ENCODE measurements at places on chromosomes 7 and 10.
A peak's percentile ranks its signal among the peaks of the same experiment; 100 is the strongest.

DNA sequence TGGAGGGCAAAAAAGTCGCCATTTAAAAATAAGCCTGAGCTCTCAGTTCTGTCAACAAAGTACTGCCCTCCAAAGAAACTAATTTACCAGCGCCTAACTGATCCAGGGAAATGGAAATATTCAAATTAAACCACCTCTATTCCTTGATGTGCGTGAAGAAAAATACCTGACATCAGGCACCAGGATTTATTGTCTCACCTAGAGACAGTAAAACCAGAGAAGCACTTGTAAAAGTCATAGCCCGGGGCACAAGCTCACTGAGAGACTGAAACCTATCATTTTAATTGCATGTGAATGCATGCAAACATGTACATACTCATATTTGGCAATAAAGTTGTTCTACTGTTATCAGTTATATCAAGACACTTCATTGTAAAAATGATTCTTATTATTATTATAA lies 147.3 kb upstream of the VSTM2A start:
- H3K27ac ChIP-seq, result no peak overlapping the region
- DNase-seq, result no peak
- no peaks in the 10 kb centered on the region for H3K4me1 ChIP-seq
- no peaks in the 10 kb centered on the region for H3K27me3 ChIP-seq
- no peak overlapping the region for H3K4me3 ChIP-seq

GRCh38 chr7:140196361-140197217 lies 19.8 kb upstream of the KDM7A start:
- no peak overlapping the region for H3K27ac ChIP-seq
- no peaks in the 10 kb centered on the region for H3K27me3 ChIP-seq
- H3K4me1 ChIP-seq, result no peaks in the 10 kb centered on the region

GRCh38 chr7:91941450-91941849 lies 788 bp downstream of the AKAP9 start:
- H3K4me1 ChIP-seq, result peaks cover 30% of the 10 kb centered on the region
- peak overlapping the region; percentile 94 for H3K27ac ChIP-seq
- peak overlapping the region; percentile 70 for H3K4me3 ChIP-seq
- H3K27me3 ChIP-seq, result no peaks in the 10 kb centered on the region
- H3K36me3 ChIP-seq, result no peaks in the 10 kb centered on the region

GRCh38 chr10:123912871-123913270 lies 21.3 kb upstream of the CPXM2 start:
- H3K27me3 ChIP-seq, result no peaks in the 10 kb centered on the region
- no peak overlapping the region for H3K4me3 ChIP-seq
- no peaks in the 10 kb centered on the region for H3K36me3 ChIP-seq
- DNase-seq, result no peak

DNA sequence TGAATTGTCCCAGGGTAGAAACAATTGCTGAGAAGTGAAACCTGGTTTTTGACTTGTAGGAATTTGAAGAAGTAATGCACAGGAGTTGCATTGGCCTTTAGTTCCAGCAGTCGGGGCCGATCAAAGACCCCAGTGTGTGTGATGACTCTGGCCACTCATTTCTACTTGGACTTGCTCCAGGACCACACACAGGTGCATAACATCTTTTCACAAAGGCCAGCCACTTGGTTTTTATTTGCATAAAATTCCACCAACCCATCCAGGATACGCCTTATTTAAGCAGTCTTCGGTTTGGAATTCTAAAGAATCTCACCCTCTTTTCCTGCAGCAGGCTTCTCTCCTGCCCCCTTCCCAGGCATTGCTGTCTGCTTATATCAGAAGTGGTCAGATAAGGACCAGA lies 162.0 kb upstream of the HABP2 start:
- no peaks in the 10 kb centered on the region for H3K4me1 ChIP-seq
- no peaks in the 10 kb centered on the region for H3K27me3 ChIP-seq
- no peak overlapping the region for H3K27ac ChIP-seq

GRCh38 chr7:70694971-70695794 lies 436.8 kb upstream of the GALNT17 start:
- no peaks in the 10 kb centered on the region for H3K27me3 ChIP-seq
- H3K4me1 ChIP-seq, result peaks cover 31% of the 10 kb centered on the region
- peak overlapping the region; percentile 78 for H3K4me3 ChIP-seq
- no peaks in the 10 kb centered on the region for H3K36me3 ChIP-seq
- peak; percentile 39 for DNase-seq

DNA sequence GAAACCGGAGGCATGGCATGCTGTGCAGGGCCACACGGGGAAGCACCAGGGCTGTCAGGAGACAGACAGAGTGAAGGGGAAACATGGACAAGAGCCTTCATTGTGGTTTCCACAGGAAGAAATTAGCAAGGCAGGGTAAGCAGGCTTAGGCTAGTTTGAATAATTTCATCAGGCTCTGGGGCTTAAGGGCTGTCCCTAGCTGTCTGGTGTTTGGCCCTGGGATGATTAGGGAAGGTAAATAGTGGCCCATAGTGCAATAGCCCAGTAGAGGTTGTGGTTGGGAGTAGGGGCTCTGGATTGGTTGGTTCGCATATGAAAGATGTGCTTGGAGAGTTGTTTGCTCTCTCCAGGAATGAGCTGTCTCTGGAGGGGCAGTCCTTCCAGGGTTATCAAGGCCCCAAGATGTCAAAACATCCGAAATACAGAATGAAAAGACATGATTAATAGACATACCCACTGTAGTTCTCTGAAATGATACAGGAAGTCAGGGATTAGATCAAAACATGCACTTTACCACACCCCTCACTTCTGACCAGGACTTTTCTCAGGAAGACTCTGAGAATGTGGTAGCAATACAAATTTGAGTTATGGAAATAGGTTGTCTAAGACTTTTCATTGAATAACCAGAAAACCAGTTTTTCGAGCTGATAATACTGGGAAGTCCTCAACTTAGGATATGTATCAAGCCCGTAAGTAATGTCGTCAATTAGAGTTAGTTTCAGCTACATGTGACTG lies 224.9 kb upstream of the NFE2L3 start:
- H3K27me3 ChIP-seq, result no peaks in the 10 kb centered on the region
- no peaks in the 10 kb centered on the region for H3K4me1 ChIP-seq
- H3K4me3 ChIP-seq, result no peak overlapping the region
- no peaks in the 10 kb centered on the region for H3K36me3 ChIP-seq
- DNase-seq, result no peak
- H3K27ac ChIP-seq, result no peak overlapping the region

DNA sequence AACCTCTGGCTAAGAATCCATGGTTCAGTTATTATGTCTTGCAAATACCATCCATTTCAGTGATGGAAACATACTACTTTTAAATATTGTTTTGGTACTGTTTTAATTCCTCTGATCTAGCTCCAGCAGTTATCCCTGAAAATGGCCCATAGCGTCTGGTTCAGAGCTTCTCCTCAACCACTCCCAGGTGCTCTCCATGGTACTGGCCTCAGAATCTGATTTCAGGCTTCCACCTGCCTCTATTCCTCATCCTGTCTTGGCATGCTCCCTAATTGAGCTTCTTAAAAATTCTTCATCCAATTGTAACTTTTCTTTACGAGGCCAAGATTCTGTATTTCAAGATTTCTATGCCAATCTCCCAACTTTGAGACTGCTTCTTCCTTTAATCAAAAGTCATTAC lies 236.3 kb downstream of the HTR7 start:
- no peaks in the 10 kb centered on the region for H3K4me1 ChIP-seq
- no peak overlapping the region for H3K27ac ChIP-seq
- no peak for DNase-seq
- no peak overlapping the region for H3K4me3 ChIP-seq

DNA sequence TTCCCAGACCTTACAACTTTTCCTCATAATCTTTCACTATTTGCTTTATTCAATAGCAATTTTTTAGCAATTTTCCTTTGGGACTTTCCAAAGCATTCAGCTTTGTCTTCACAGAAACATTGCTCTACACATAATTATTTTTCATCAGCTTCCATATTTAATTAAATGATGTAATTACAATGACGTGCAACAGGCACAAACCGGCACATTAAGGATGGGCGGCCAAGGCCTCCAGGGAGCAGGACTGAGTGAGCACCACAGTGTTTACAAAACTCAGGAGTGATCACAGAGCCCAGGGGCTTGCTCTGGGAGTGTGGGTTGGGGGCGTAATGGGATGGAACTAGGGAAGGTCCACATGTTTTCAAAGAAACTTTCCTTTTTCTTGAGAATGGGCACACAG lies 69.8 kb downstream of the MAD1L1 start:
- no peak overlapping the region for H3K4me3 ChIP-seq
- DNase-seq, result no peak
- H3K36me3 ChIP-seq, result no peaks in the 10 kb centered on the region
- H3K27me3 ChIP-seq, result no peaks in the 10 kb centered on the region
- H3K27ac ChIP-seq, result no peak overlapping the region
- H3K4me1 ChIP-seq, result no peaks in the 10 kb centered on the region

- H3K27me3 ChIP-seq, result no peaks in the 10 kb centered on the region
- no peak for DNase-seq
- no peak overlapping the region for H3K4me3 ChIP-seq
- no peak overlapping the region for H3K27ac ChIP-seq
- peaks cover 9% of the 10 kb centered on the region for H3K4me1 ChIP-seq
- no peaks in the 10 kb centered on the region for H3K36me3 ChIP-seq
Measured at GRCh38 chr10:79465341-79465740, 19.9 kb upstream of the ZCCHC24 start.

DNA sequence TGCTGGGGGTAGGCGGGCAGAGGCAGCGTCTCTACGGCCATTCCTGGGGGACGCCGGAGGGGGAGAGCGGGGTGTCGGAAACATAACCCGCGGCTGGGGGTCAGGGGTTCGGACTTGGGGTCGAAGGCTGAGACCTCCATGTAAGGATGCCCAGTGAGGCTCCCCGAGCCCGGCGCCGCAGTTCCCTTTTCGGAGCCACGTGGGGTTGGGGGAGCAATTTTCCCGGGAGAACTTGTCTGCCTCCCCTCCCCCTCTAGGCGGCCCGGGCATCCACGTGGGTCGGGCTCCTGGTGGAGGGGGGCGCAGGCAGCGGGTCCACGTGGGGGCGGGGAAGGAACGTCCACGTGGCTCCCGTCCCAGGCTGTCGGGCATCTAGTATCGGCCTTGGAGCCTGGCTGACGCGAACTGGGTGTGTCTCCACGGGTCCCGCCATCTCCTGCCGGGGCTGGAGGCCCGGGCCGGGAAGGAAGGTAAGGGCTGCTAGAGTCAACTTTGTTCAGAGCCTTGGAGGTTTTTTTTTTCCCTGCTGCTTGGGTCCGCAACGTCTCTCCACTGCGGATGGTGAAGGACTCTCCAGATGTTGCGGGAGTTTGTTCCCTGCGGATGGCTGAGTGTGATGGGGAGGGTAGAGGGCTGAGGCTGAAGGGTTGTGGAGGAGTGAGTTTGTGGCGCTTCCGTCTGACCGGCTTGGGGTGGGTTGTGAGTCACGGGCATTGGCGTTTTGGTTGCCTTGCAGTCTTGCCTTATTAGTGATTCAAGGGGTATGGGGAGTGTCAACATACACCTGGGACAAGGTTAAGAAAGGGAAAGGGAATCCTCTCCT lies 744 bp downstream of the PPRC1 start:
- peaks cover 4% of the 10 kb centered on the region for H3K36me3 ChIP-seq
- H3K4me3 ChIP-seq, result peak overlapping the region; percentile 86
- no peaks in the 10 kb centered on the region for H3K27me3 ChIP-seq
- H3K27ac ChIP-seq, result peak overlapping the region; percentile 96

DNA sequence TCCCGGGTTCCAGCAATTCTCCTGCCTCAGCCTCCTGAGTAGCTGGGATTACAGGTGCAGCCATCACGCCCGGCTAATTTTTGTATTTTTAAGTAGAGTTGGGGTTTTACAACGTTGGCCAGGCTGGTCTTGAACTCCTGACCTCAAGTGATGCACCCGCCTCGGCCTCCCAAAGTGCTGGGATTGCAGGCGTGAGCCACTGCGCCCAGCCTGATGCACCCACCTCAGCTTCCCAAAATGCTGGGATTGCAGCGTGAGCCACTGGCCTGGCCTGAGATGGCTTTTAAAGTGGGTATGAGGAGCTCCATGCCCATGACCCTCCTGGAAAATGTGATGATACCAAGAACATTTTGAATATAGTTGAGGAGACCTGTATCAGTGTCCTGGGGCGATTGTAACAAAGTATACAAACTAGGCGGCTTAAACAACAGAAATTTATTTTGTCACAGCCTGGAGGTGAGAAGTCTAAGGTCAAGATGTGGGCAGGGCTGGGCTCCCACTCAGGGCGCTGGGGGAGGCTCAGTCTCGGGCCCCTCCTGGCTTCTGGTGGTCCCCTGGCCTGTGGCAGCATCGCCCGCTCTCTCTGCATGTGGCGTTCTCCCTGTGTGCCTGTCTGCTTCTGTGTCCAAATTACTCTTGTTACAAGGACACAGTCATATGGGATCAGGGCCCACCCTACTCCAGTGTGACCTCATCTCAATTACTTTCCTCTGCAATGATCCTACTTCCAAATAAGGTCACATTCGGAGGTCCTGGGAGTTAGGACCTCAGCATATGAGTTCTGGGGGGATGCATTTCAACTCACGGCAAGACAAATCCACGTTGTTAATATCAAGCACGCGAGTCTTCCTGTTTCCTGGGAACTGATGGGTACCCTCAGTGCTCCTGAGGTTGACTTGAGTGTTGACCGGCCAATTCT lies 108.8 kb downstream of the ACTR3B start:
- H3K27ac ChIP-seq, result no peak overlapping the region
- H3K27me3 ChIP-seq, result no peaks in the 10 kb centered on the region
- no peak for DNase-seq
- no peaks in the 10 kb centered on the region for H3K4me1 ChIP-seq

- DNase-seq, result no peak
- H3K36me3 ChIP-seq, result no peaks in the 10 kb centered on the region
- H3K27me3 ChIP-seq, result no peaks in the 10 kb centered on the region
- H3K4me1 ChIP-seq, result no peaks in the 10 kb centered on the region
- no peak overlapping the region for H3K27ac ChIP-seq
Measured at GRCh38 chr7:142905759-142906158, 20.2 kb upstream of the TRPV6 start.

DNA sequence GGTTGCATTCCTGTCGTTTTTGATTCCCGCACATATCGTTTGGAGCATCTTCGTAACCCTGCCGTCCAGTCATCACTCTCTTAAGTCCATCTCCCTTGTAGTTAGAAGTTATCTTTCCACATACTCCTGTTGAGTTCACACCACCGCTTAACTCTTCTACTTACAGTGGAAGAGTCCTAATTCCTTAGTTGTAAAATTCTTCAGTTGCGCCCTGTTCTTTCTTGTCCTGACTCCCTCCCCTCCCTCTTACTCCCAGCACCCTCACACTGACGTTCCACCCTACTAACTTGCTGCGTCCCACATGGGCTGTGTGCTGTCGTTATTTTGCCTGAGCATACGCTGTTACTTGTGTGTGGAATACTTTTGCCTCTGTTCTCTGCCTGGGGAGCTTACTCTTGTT lies 11.7 kb downstream of the DNAJB6 start:
- DNase-seq, result no peak
- H3K4me1 ChIP-seq, result no peaks in the 10 kb centered on the region
- H3K36me3 ChIP-seq, result no peaks in the 10 kb centered on the region
- H3K27me3 ChIP-seq, result no peaks in the 10 kb centered on the region

- DNase-seq, result no peak
- no peak overlapping the region for H3K4me3 ChIP-seq
- no peaks in the 10 kb centered on the region for H3K27me3 ChIP-seq
- H3K27ac ChIP-seq, result no peak overlapping the region
- H3K36me3 ChIP-seq, result no peaks in the 10 kb centered on the region
Measured at GRCh38 chr10:131404886-131405285, 93.4 kb upstream of the TCERG1L start.

DNA sequence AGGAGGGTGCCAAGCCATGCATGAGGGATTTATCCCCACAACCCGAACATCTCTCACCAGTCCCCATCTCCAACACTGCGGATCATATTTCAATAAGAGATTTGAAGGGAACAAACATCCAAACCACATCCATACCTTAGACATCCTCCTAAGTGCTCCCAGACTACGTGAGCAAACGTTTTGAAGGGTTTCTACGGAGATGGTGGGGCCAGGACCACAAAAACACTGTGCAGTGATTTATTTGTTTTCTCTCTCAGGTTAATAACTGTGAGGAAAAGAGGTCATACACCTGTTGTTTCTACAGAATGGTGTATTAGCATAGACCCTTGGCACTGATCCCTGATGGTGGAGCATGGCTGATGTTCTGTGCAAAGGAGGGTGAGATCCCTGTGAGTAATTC lies 277.8 kb downstream of the FRMD4A start:
- H3K27me3 ChIP-seq, result no peaks in the 10 kb centered on the region
- H3K4me3 ChIP-seq, result no peak overlapping the region
- H3K4me1 ChIP-seq, result no peaks in the 10 kb centered on the region
- H3K27ac ChIP-seq, result no peak overlapping the region
